Immature natural killer cell (primary cell): ENCODE measurements at places on chromosomes 12 and 14. TPM values are rescaled to one million over a fixed set of nuclear protein-coding genes. Genes with fewer than 3 reads are reported as not detected.

The SERPINA10 gene
- polyA plus RNA-seq: not detected

The MYO1H gene
- polyA plus RNA-seq: not detected

The OR6C2 gene
- polyA plus RNA-seq: not detected

The TAS2R10 gene
- polyA plus RNA-seq: not detected

The RASSF9 gene
- not detected for polyA plus RNA-seq

The GPR132 gene
- polyA plus RNA-seq: 25.6 TPM

The KRT2 gene
- polyA plus RNA-seq: 0.51 TPM

The CDH24 gene
- 1.2 TPM for polyA plus RNA-seq

The DEGS2 gene
- 21.7 TPM for polyA plus RNA-seq

The KRT6B gene
- not detected for polyA plus RNA-seq

The TRIAP1 gene
- 69.2 TPM for polyA plus RNA-seq

The MYBPC1 gene
- polyA plus RNA-seq: not detected

The PLA2G1B gene
- polyA plus RNA-seq: 0.76 TPM

The GLT1D1 gene
- polyA plus RNA-seq: not detected

The TDP1 gene
- 25.8 TPM for polyA plus RNA-seq

The STYK1 gene
- 2.8 TPM for polyA plus RNA-seq

The DYNLL1 gene
- polyA plus RNA-seq: 508 TPM

The LMO3 gene
- not detected for polyA plus RNA-seq

The SIX6 gene
- polyA plus RNA-seq: not detected

The RNFT2 gene
- 1.3 TPM for polyA plus RNA-seq

The FOXA1 gene
- not detected for polyA plus RNA-seq

The DPY19L2 gene
- not detected for polyA plus RNA-seq

The IL31 gene
- not detected for polyA plus RNA-seq

The MFAP5 gene
- not detected for polyA plus RNA-seq

The KRT82 gene
- polyA plus RNA-seq: not detected

The RNASE3 gene
- polyA plus RNA-seq: not detected

The RTL1 gene
- not detected for polyA plus RNA-seq

The KRT80 gene
- not detected for polyA plus RNA-seq

The ACOT6 gene
- not detected for polyA plus RNA-seq

The DAZAP2 gene
- 1,368 TPM for polyA plus RNA-seq

The PTHLH gene
- polyA plus RNA-seq: not detected

The DBX2 gene
- not detected for polyA plus RNA-seq

The FAM161B gene
- polyA plus RNA-seq: 0.91 TPM

The RFX4 gene
- polyA plus RNA-seq: not detected

The ESR2 gene
- polyA plus RNA-seq: not detected

The LUM gene
- not detected for polyA plus RNA-seq

The NAV3 gene
- polyA plus RNA-seq: not detected

The KANSL2 gene
- 51.4 TPM for polyA plus RNA-seq

The FZD10 gene
- not detected for polyA plus RNA-seq

The SSPN gene
- polyA plus RNA-seq: not detected

The C12orf56 gene
- polyA plus RNA-seq: not detected

The ADAM21 gene
- polyA plus RNA-seq: not detected
